CD8-positive, alpha-beta memory T cell (primary cell): ENCODE measurements at places on chromosomes 6 and 20. TPM values are rescaled to one million over a fixed set of nuclear protein-coding genes. Genes with fewer than 3 reads are reported as not detected.

GRCh38 chr6:106430466-106430865 is 69.9 kb downstream of the CRYBG1 start:
- no peak overlapping the region for H3K27ac ChIP-seq
- no peak overlapping the region for H3K4me3 ChIP-seq
- no peaks in the 10 kb centered on the region for H3K4me1 ChIP-seq

- H3K36me3 ChIP-seq, result no peaks in the 10 kb centered on the region
- no peak overlapping the region for H3K4me3 ChIP-seq
- no peak overlapping the region for H3K27ac ChIP-seq
- H3K4me1 ChIP-seq, result peaks cover 11% of the 10 kb centered on the region
- peaks cover 3% of the 10 kb centered on the region for H3K27me3 ChIP-seq
- no peak for DNase-seq
Measured at GRCh38 chr6:33164665-33165373, 27.4 kb downstream of the COL11A2 start.

DNA sequence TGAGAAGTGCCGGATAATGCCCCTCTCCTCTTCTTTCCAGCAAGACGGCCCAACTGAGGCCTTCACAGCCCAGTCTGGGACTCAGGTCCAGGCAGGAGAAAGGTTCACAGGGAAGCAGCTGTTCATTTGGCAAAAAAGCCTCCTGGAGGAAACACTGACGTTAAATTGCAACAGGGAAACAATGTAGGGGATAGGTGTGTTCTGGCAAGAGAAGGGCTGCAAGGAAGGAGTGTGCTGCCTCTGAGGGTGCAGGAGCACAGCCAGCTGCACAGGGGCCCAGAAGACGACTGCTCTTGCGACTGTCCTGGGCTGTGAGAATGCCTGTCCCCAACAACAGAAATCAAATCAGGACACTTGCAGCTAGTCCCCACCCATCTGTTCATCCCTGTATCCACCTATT is 70.6 kb upstream of the PMEPA1 start:
- H3K27me3 ChIP-seq, result no peaks in the 10 kb centered on the region
- no peak overlapping the region for H3K27ac ChIP-seq
- no peaks in the 10 kb centered on the region for H3K36me3 ChIP-seq
- no peaks in the 10 kb centered on the region for H3K4me1 ChIP-seq
- H3K4me3 ChIP-seq, result no peak overlapping the region
- no peak for DNase-seq

GRCh38 chr20:41696428-41696827 is 78.3 kb upstream of the CHD6 start:
- no peak overlapping the region for H3K4me3 ChIP-seq
- peak overlapping the region; percentile 29 for H3K27ac ChIP-seq
- no peaks in the 10 kb centered on the region for H3K36me3 ChIP-seq

GRCh38 chr6:13696226-13696625 is 15.4 kb downstream of the RANBP9 start:
- no peak for DNase-seq
- H3K4me1 ChIP-seq, result peaks cover 51% of the 10 kb centered on the region
- no peaks in the 10 kb centered on the region for H3K27me3 ChIP-seq
- H3K4me3 ChIP-seq, result no peak overlapping the region
- no peaks in the 10 kb centered on the region for H3K36me3 ChIP-seq
- H3K27ac ChIP-seq, result no peak overlapping the region

DNA sequence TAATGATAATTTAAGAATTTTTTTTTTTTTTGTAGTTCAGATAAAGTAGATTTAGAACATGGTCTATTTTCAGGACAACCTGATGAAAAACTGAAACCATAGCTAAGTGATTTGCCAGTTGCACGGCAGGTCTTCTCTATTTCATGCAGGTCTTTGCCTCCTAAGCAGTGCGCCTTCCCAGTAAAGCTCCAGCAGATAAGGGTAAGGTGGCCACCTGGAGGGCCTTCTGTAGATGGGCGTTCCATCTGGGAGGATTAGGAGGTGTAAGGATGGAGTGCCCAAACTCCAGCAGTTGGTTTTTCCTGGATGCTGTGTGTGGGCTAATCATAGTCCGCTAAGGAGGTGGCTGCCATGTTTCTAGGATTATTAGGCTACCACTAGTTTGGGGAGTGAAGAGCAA is 107.1 kb downstream of the ARID1B start:
- H3K4me3 ChIP-seq, result no peak overlapping the region
- DNase-seq, result no peak
- no peaks in the 10 kb centered on the region for H3K36me3 ChIP-seq
- H3K27ac ChIP-seq, result no peak overlapping the region

DNA sequence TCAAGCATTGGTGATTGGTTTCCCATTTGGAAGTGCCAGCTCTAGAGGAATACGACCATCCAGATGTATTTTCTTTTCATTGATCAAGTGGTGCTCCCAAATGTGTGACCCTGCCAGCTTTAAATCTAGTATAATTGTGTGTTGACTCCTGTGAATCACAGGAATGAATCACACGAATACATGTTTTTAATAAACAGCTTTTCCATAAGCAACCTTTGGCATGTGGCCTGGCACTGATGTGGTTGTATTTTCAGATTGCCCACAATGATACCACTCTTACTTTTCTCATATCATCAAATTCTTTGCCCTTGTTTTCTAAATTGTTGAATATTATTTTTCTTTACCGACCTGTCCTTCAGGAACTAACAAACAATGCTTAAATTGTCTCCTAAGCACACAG is 367 bp downstream of the GSTA3 start:
- no peak for DNase-seq
- no peaks in the 10 kb centered on the region for H3K36me3 ChIP-seq
- H3K27me3 ChIP-seq, result no peaks in the 10 kb centered on the region

- no peaks in the 10 kb centered on the region for H3K4me1 ChIP-seq
- no peak overlapping the region for H3K27ac ChIP-seq
- H3K4me3 ChIP-seq, result no peak overlapping the region
- DNase-seq, result no peak
Measured at GRCh38 chr20:41357424-41358163, 9.0 kb downstream of the EMILIN3 start.

GRCh38 chr6:1153696-1154245 is 158.1 kb upstream of the FOXQ1 start:
- no peak for DNase-seq
- no peaks in the 10 kb centered on the region for H3K4me1 ChIP-seq

DNA sequence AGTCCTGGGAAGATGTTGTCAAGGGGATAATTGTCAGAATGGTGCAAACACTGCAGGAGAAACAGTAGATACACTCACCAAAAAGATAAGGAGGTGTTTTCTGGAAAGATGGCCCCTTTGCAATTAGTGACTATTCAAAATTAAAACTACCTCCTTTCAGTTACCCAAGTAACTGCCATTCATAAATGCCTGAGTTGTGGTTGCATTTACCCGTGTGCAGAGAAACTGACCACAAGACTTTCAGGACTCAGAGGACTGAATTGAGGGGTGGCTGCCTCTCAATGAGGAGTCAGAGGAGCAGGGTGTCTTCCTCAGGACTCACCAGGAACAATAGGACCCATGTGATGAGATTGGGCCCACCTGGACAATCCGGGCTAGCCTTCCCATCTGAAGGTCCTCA is 39.0 kb downstream of the GCM1 start:
- H3K27me3 ChIP-seq, result peaks cover 5% of the 10 kb centered on the region
- H3K4me1 ChIP-seq, result no peaks in the 10 kb centered on the region
- no peaks in the 10 kb centered on the region for H3K36me3 ChIP-seq
- H3K4me3 ChIP-seq, result no peak overlapping the region
- no peak for DNase-seq

- H3K27ac ChIP-seq, result no peak overlapping the region
- no peaks in the 10 kb centered on the region for H3K4me1 ChIP-seq
- peaks cover 2% of the 10 kb centered on the region for H3K27me3 ChIP-seq
- no peak overlapping the region for H3K4me3 ChIP-seq
- no peak for DNase-seq
Measured at GRCh38 chr6:138563650-138564049, 64.4 kb upstream of the NHSL1 start.

DNA sequence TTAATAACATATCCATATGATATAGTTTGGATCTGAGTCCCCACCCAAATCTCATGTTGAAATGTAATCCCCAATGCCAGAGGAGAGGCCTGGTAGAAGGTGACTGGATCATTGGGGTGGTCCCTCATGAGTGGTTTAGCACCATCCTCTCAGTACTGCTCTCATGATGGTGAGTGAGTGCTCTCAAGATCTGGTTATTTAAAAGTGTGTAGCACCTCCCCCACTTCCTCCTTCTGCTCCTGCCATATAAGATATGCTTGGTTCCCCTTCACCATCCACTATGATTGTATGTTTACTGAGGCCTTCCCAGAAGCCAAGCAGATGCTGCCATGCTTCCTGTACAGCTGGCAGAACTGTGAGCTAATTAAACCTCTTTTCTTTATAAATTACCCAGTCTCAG is 22.9 kb downstream of the IRF4 start:
- no peak for DNase-seq
- no peaks in the 10 kb centered on the region for H3K4me1 ChIP-seq
- H3K36me3 ChIP-seq, result no peaks in the 10 kb centered on the region

The COL21A1 gene
- not detected for total RNA-seq

The SIRPB2 gene
- not detected for total RNA-seq

The UST gene
- 7.8 TPM for total RNA-seq
